Glutamatergic neuron (in vitro differentiated cells): ENCODE measurements at places on chromosomes 6 and 20.
A peak's percentile ranks its signal among the peaks of the same experiment; 100 is the strongest.

GRCh38 chr6:17408081-17408480 is 14.7 kb downstream of the CAP2 start:
- no peak for DNase-seq

DNA sequence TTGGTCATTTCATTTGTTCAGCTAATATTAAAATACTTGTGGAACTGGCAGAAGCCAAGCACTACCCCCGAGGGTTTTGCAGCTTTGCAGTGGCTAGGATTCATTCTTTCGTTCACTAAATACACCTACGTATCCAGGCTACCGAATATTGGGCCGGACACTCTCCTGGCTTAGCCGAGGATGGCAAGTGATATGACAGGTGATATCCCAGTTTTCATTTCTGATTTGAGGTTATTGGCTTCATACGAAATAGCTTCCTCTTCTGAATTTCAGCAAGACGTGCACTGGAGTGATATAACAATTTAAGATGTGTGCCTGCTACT is 536 bp upstream of the MTFR2 start:
- no peak for DNase-seq

- no peak for DNase-seq
Observed at GRCh38 chr20:36543184-36544133, 2.1 kb downstream of the MYL9 start.

DNA sequence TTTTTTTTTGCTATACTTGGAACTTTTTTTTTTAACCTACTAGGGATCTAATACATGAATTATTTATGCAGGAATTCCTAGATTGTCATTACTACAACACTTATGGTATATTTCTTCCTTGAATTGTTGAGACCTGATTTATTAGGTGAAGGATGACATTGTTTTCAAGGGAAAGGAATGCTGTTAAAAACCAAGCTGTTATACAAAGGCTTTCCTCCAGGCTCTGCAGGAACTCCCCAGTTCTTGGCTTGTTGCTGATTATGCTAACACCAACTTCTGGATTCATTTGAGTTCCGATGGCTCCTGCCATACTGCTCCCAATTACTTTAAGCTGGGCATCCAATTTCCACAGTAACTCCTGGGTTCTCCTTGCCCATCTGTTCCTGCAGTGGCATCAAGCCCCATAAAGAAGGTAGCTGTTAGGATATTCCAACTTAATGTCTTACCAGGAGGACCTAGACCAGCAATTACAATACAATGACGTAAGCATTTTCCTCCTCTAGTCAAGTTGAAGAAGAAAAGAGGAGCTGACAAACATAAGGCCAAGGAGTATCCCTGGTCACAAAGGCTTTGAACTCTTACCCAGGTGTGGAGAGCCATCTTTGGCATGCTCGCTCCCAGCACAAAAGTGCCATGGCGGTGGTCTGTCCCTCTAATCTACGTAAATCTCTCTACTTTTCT is 215.9 kb upstream of the AGPAT4 start:
- DNase-seq: no peak

- no peak for DNase-seq
Observed at GRCh38 chr6:123668063-123668462, 31.3 kb upstream of the TRDN start.

GRCh38 chr20:18790787-18791186 is 22.8 kb upstream of the SCP2D1 start:
- DNase-seq: no peak

DNA sequence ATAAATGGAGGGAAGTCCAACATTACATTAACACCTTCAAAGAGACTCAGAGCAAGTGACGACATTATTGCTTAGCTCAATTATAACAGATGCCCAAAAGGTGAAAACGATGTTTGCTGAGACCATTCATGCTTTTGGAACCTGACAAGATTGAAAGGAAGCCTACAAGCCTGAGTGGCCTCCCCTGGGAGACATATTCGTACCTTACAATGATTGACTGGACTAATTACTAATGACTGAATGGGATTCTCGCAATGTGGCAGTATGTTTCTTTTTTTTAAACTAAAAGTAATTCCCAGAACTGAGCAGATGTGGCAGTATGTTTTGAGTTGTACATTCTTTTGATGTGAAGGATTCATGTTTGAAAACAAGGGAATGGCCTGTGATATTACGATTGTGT is 49.9 kb downstream of the VEGFA start:
- DNase-seq: no peak

- DNase-seq: peak; percentile 47
Observed at GRCh38 chr20:38152175-38152620, 12.9 kb downstream of the TGM2 start.

- DNase-seq: no peak
Observed at GRCh38 chr6:131999545-132000146, 48.5 kb upstream of the CCN2 start.

GRCh38 chr6:168663041-168663440 is 222.1 kb downstream of the SMOC2 start:
- DNase-seq: no peak

DNA sequence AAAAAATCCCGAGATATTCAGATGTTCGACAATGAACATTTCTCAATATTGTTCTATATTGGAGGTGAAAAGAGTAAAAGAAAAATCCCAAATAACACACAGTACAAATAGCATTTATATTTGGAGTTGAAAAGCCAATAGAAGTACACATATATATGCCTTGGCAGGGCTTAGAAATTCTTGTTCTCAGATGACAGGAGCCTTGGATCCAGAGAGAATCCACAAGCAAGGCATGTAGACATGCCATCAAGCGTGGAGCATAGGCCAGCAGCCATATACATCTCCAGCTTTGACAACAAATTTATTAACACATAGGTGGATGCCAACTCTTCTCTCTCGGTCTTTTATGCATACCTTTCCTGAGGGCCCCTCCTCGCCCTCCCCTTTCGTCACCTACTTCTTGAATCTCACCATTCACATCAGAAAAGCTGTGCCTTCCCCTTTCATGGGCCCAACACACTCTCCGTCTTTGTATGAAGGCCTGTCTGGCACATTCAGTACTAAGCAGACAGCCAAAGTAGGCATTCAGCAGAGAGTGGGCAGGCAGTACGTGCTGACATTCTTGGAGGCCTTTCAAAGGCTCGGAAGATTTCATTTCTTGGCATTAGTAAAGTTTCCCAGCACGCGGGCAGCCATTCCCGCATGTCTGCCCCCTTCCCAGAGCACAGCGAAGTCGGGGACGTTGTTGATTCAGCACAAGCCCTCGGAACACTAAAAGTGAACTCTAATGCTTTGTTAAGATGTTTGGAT is 18.2 kb downstream of the NEDD9 start:
- no peak for DNase-seq

- DNase-seq: no peak
Observed at GRCh38 chr6:28978959-28979561, 26.1 kb downstream of the ZNF311 start.

DNA sequence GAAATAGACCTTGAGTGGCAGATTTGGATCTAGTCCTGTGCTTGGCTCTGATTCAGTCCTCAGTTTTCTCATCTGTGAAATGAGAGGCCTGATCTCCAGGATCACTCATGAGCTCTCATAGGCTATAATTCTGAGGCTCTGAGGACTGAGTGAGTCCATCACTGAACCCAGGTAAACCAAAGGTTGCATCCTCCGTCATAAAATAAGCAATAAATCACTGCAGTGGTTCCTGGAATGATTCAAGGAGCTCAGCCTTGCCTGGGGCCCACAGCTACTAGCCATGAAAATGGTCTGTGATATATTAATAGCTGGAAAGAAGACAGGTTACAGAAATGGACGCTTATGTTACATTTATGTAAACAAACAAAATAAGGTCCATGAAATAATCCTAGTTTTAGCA is 124.8 kb downstream of the MAP3K7 start:
- no peak for DNase-seq

DNA sequence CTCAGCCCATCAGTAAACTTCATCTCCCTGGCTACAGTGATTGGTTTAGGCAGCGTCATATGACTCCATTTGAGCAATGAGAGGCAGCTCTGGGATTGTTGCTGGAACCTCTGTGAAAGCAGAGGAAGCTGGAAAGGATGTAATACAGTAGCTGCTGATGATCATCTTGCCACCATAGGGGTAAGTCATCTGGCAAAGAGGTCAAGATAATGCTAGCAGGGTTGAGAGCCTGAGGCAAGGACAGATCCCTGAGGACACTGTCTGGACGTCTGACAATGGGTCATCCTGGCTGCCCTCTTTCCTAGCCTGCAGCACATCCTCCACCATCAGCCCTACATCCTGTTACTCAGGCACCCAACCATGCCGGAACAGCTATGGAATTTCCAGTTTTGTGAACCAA is 25.5 kb upstream of the FKBP1A start:
- DNase-seq: no peak

- DNase-seq: no peak
Observed at GRCh38 chr20:38325167-38325566, 21.1 kb upstream of the LBP start.

DNA sequence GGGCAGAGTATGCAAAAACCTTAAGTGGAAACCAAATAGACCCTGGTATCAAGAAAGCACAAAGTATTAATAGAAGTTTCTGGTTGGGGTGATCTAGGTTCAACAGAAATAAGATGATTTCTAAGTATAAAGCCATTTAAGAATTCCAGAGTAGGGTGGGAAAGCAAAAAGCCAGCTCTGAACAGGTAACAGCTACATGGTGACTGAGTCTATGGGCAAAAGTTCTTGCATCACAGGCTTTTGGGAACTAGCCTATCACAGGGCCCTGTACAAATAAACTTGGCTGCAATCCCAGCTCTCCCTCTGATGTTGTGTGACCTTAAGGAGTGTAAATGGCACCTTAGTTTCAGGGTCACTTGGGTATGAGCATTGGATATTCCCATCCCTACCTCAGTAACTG is 5.5 kb downstream of the TCF19 start:
- no peak for DNase-seq

DNA sequence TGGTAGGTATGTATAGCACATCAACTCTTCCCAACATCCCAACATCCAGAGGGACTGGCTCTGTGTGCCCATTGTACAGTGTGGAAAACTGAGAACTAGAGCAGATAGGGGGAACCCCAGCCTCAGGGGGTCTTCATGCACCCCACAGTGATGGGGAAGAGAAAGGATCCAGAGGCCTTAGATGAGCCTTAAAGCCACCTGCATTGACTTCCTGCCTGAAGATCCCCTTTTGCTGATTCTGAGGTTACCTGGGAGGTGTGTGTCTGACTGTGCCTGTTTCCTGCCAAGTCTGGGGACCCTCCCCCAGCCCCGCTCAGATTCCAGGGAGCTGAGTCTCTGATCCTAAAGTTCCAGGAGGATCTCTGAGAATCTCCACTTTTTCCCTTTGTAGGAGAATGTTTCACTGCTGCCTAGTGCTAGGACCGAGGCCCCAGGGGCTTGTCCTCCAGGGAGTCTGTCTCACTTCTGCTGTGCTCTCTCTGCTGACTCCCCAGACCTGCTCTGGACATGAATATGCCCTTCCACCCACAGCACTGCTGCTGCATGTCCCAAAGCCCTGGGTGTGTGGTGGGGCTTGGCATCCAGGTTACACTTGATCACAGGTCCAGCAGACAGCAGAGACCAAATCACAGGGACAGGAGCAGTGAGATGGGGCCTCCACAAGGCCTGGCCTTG is 12.8 kb upstream of the PGC start:
- DNase-seq: no peak

GRCh38 chr6:149933036-149933435 is 8.8 kb upstream of the ULBP2 start:
- no peak for DNase-seq

DNA sequence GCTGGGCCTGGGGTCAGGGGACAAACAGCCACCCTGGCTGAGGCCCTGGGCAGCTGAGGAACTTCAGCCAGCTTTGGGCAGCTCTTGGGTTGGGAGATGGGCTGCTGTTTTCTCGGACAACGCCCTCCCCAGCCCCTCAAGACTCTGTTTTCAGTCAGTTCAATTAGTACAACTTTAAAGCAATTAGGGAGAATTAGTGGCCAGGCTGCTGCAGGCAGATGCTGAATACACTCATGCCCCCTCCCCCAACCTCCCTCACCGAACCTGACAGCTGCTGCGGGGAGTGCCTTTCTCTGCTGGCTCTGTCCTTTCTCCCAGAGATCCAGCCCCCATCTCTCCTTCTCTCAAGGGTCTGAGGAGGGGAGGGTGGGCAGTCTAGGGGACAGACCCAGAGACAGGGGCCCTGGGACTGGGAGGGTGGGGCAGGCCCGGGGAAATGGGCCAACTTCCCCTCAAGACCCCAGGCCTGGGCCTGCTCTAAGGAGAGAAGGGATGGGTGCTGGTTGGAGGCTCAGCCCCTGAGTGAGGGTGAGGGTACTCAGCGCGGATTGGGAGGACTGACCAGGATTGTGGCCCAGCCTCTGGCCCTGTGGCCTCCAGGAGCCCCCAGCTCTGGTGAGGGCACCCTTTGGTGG is 17.8 kb upstream of the MYT1 start:
- DNase-seq: peak; percentile 72

- no peak for DNase-seq
Observed at GRCh38 chr6:13421425-13422059, 65.9 kb downstream of the GFOD1 start.

- DNase-seq: no peak
Observed at GRCh38 chr6:64504503-64504902, 868.9 kb downstream of the PHF3 start.

GRCh38 chr6:43933148-43933885 is 163.3 kb downstream of the VEGFA start:
- no peak for DNase-seq

GRCh38 chr6:80638213-80639055 is 532.0 kb downstream of the BCKDHB start:
- peak; percentile 52 for DNase-seq

GRCh38 chr6:2476376-2476775 is 231.0 kb upstream of the GMDS start:
- DNase-seq: no peak

GRCh38 chr6:10386756-10387654 is 27.9 kb downstream of the TFAP2A start:
- DNase-seq: no peak

DNA sequence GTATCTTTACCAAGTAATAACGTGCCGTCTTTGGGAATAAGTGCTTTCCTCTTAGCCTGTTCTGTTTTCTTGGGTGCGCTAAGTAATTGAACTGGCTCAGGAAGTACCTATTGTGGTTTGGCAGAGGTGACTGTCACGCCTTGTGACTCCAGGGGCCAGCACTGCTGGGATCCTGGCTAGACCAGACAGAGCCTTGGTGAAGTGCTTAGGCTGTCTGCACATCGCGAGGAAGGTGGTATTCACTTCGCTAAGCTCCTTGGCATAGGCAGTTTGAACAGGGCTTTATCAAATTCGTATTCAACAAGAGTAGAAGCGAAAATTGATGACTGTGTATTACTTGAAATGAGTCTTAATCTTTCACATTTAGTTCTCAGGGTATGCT is 17.6 kb downstream of the PRDM1 start:
- DNase-seq: no peak

- DNase-seq: no peak
Observed at GRCh38 chr20:17488916-17489600, 42.1 kb downstream of the BFSP1 start.

DNA sequence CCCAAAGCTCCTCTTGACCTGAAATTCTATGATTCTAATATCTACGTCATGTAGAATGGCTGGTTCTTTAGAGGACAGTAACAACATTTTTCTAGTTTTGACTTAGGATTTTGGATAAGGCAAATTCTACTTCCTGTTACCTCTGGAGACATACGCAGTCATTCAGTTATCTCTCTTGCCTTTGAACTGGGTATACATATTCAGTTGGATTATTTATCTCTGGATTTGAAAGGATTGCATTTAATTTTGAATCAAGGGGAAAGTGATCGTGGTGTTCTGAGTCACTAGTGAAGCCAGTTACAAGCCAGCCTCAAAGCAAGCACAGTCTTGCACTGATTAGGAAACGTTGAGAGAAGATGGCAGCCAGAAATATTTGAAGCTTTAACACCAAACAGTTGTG is 35.3 kb upstream of the BCAS1 start:
- DNase-seq: no peak

GRCh38 chr6:118649918-118650581 is 1.3 kb downstream of the CEP85L start:
- DNase-seq: no peak
